Fibroblast of skin of right quadriceps (primary cell): ENCODE measurements at places on chromosomes 12 and 14.

GRCh38 chr14:95385701-95386100 lies 66.0 kb upstream of the CLMN start:
- DNase-seq, result no peak

- no peak for DNase-seq
These were observed 23.3 kb downstream of the CHST11 start for GRCh38 chr12:104480012-104480411.

DNA sequence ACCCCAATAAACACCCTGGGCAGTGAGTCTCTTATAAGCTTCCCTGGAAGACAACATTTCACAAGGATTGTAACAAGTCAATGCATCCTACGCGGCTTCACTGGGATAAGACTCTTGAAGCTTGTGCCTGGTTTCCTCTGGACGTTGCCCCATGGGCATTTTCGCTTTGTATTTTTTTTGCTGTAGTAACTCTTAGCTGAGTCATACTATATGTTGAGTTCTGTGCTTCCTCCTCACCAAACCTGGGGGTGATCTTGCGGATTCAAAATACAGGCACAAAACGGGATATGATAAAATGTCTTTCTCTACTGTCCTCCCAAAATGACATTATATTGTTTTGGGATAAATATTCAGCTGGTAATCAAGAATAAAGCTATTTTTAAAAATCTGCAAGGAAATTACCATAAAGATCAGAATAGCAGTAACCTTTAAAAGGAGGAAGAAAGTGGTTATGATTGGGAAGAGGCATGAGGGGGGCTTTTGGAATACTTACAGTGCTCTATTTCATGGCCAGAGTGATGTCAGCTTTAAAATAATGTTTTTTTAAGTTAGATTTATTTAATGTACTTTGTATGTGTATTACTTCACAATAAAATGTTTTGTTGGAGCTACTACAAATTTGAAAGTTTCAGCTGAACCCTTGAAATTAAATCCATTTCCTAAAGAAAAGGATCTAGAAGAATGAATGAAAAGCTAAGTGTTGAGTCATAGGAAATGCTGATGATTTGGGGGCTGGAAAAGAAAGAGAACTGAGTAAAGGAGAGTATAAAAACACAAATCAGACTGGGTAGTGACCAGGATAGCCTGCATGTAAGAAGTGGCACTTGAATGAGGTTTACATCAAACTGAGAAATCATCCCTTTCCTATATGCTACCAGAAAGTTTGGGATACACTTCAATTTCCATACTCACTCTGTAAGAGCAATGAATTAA lies 14.7 kb downstream of the BTBD7 start:
- peak; percentile 25 for DNase-seq

DNA sequence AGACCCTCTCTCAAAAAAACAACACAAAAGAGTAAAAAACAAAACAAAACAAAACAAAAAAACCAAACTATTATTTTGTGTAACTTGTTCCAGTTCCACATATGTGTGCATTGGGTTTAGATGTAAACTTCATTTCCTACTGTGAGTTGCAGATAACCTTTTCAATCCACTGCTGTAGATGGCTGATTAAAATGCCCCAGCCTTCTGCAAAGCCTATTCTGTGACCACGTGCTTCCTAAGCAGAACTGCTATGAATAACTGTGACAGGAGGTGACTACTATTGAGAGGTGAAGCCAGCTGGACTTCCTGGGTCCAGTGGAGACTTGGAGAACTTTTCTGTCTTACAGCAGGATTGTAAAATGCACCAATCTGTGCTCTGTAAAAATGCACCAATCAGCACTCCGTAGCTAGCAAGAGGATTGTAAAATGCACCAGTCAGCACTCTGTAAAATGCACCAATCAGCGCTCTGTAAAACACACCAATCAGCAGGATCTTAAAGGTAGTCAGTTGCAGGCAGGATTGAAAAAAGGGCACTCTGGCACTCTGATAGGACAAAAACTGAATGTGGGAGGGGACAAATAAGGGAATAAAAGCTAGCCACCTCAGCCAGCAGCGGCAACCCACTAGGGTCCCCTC lies 10.3 kb upstream of the ELK3 start:
- no peak for DNase-seq

DNA sequence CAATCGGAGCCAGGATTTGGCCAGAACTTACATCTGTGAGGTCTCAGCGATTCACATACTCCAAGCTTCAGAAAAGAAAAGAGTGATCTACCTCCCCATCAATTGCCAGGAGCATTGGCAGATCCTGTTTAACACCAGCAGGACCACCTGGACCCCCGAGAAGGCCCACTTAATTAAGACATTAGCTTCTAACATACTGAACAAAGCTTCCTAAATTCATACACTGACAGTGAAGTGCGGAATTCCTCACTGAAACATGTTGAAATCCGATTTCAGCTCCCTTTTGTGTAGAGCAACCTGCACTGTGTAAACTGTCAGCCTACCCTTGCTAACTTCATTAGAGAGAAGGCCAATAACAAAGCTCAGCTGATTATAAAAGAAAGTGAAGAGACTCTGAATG lies 274.0 kb downstream of the NOVA1 start:
- DNase-seq, result no peak

DNA sequence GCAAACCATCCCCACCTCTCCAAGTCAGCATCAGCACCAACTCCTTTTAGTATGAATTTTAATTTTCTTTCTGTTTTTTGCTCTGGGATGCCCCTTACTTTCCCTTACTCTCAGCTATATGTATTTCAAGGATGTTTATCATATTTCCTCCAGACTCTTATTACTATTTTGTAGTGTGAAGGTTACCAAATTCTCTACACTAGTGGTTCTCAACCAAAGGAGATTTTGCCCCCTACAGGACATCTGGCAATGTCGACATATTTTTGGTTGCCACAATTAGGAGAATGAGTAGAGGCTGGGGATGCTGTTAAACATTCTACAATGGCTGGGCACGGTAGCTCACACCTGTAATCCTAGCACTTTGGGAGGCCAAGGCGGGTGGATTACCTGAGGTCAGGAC lies 29.1 kb upstream of the SOS2 start:
- DNase-seq, result peak; percentile 48

DNA sequence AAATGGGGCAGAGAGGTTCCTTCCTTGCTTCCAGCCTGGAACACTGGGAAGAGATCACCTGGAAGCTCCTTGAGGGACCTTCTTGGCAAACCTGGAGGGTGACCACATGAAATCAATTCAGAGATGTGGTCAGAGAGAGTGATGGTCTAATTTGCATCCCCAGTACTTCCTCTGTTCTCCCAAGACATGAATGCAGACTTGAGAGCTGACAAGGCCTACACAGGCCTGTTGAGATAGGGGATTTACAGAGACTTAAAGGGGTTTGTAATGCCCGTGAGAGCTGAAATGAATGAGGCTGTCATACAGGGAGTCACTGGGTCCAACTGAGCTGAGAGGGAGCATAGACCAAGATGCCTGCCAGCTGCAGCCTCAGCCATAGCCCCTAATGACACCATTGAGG lies 45.1 kb downstream of the TMX1 start:
- no peak for DNase-seq

- peak; percentile 31 for DNase-seq
These were observed 1.8 kb downstream of the LRIG3 start for GRCh38 chr12:58918469-58918844.
